Activated T-helper 17 cell treated with anti-CD3 and anti-CD28 coated beads, Interleukin-2, amount 50 U/mL, for 72 hours (primary cell): ENCODE measurements at places on chromosomes 5 and 9.

- H3K36me3 ChIP-seq: no peaks in the 10 kb centered on the region
- H3K4me1 ChIP-seq: no peaks in the 10 kb centered on the region
- peaks cover 9% of the 10 kb centered on the region for H3K27me3 ChIP-seq
- no peak for ATAC-seq
- no peak overlapping the region for H3K27ac ChIP-seq
- no peak overlapping the region for H3K4me3 ChIP-seq
Measured at GRCh38 chr9:38416461-38416860, 7.8 kb downstream of the IGFBPL1 start.

DNA sequence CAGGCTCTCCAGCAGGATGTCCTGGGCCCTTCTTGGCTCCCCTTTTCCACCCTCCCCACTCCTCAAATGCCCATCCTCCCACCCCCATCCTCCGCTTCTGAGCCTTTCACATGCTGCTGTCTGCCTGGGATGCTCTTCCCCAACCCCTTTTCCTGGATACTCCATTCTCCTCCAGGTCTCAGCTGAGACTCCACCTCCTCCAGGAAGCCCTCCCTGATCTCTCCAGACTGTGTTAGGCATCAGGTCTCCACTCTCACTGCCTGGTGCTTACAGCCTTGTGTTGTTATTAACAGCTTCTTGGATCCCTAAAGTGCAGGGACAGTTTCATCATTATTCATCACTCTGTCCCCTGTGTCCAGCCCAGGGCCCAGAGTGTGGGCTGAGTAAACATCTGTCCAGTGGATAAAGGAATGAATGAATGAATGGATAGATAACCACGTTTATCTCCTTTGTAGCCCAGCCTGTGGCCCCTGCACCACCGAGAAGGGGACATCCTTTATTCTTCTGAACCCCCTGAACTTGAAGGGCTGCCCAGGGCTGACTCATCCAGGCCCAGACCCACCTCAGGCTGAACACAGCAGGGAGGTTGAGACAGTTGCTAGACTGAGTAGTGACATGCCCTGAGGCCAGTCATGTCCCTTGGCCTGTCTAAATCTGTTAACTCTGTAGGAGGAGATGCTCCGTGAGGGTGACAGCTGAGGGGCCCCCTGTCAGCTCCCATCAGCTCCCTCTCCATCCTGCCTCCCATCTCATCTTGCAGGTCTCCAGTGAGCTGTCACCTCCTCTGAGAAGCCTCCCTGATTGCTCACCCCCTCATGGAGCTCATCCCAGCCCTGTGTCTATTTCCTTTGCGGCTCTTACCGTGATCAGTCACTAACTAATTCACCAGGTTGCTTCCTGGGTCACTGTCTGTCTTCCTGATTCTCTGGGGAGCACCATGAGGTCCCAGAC is 14.6 kb upstream of the LAMC3 start:
- peaks cover 4% of the 10 kb centered on the region for H3K4me1 ChIP-seq
- ATAC-seq: no peak
- H3K36me3 ChIP-seq: no peaks in the 10 kb centered on the region
- H3K4me3 ChIP-seq: no peak overlapping the region
- no peak overlapping the region for H3K27ac ChIP-seq

DNA sequence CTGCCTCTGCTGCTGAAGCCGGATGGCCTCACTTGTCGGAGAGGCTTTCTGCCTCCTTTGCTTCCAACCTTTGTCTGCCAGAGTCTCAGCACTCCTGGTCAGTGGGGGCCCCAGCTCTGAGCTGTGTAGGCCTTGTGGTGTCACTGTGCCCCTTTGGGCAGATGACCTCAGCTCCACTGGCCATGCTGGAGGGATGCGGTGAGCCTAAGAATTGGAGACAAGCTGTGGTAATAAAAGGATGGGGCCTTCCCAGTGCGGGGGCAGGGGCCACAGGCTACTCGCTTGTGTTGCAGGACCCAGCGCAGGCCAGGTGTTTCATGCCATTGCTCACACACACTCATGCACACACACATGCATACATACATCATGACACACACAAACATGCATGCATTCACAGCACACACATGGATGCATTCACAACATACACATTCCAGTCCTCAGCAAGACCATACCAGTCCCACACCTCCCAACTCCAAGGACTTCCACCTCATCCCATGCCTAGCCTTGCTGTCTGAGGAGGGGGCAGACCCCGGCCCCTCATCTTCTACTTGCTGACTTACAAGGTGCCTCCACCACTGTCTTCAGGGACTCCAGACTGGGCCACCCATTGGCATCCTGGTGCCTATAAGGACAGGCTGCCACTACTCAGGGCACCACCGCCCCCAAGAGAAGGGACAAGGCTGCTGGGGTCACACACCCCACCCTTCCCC is 237.7 kb downstream of the SYK start:
- peaks cover 27% of the 10 kb centered on the region for H3K4me1 ChIP-seq
- peaks cover 34% of the 10 kb centered on the region for H3K27me3 ChIP-seq
- H3K4me3 ChIP-seq: no peak overlapping the region
- no peak for ATAC-seq
- no peaks in the 10 kb centered on the region for H3K36me3 ChIP-seq
- no peak overlapping the region for H3K27ac ChIP-seq

GRCh38 chr9:89842267-89842768 is 237.5 kb downstream of the GADD45G start:
- no peaks in the 10 kb centered on the region for H3K27me3 ChIP-seq
- ATAC-seq: no peak
- no peaks in the 10 kb centered on the region for H3K36me3 ChIP-seq

GRCh38 chr5:38362713-38363112 is 104.4 kb downstream of the EGFLAM start:
- peaks cover 3% of the 10 kb centered on the region for H3K27me3 ChIP-seq
- no peak overlapping the region for H3K4me3 ChIP-seq
- no peak overlapping the region for H3K27ac ChIP-seq
- H3K4me1 ChIP-seq: no peaks in the 10 kb centered on the region
